GM13977 (cell line): ENCODE measurements at places on chromosomes 7 and 10.

- no peak for DNase-seq
Measured at GRCh38 chr7:621572-622285, 102.1 kb upstream of the PDGFA start.

DNA sequence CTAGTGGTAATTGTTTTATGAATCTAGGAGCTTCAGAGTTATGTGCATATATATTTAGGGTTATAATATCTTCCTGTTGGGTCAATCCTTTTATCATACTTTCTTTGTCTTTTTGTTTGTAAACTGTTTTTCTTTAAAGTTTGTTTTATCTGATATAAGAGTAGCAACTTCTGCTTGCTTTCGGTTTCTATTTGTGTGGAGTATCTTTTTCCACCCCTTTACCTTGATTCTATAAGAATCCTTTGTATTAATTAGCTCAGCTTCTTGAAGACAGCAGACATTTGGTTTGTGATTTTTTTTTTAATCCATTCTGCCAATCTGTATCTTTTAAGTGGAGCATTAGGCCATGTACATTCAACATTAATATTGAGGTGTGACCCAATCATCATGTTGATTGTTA, 9.3 kb downstream of the CASP7 start:
- no peak for DNase-seq

DNA sequence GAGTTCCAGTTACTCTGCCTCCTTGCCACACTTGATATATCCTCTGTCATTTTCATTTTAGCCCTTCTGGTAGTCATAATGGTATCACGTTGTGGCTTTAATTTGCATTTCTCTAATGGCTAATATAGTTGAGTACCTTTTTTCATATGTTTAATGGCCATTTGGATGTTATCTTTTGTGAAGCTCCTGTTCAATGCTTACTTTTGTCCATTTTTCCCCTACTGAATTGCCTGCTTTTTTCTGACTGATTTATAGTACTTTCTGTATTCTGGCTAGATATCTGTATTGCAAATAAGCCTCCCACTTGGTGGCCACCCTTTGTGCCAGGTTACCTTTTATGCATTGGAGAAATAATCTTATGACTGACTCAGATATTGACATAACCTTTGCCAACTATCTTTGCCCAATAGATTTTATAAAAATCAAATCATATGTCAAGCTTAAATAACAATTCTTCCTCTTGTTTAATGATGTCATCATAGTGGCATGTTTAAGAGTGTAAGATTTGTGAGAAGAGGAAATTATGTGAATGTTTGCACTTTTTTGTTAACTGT, 50.6 kb downstream of the PRPF18 start:
- DNase-seq: no peak

- DNase-seq: no peak
Measured at GRCh38 chr7:75776295-75776971, 4.4 kb upstream of the CCL26 start.

DNA sequence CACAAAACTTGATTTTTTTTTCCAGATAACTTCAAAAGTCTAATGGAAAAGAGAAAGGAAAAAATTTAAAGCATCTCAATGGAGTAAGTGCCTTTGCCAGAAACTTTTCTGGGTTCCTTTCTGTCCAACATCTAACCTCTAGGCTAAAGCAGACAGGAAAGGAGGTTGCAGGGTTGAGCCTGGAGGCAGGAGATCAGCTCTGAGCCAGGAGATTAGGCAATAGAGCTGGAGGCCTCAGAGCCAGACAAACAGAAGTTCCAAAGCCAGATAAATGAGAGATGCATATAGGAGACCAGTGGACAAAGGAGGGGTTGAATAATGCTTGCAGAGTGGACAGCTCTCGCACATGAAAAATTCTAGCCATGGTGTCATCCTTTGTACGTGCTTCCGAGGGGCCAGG, 42.9 kb downstream of the CHN2 start:
- DNase-seq: no peak
